ENCODE measurements at places on chromosomes 4 and X.

- DNase-seq: no peak
Observed at GRCh38 chr4:125677665-125678307, 363.0 kb downstream of the FAT4 start.

DNA sequence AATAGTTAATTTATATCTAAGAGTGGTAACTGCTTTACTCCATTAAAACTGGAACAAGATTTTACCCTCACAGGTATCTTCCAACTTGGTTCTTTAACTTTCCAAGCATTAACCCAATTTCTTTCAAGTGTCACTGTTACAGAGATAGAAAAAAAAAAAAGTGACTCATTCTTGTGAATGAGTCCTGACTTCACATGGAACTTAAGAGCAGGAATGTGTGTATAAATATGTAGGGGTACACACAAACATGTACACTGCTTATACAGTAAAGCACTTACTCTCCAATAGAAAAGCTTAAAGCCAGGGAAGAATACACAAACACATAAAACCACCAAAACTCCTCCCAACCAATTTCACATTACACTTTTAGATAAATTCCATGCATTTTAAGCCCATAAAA lies 38.8 kb downstream of the TAPT1 start:
- no peak for DNase-seq

- DNase-seq: no peak
Observed at GRCh38 chr4:2565533-2565932, 29.1 kb downstream of the FAM193A start.

DNA sequence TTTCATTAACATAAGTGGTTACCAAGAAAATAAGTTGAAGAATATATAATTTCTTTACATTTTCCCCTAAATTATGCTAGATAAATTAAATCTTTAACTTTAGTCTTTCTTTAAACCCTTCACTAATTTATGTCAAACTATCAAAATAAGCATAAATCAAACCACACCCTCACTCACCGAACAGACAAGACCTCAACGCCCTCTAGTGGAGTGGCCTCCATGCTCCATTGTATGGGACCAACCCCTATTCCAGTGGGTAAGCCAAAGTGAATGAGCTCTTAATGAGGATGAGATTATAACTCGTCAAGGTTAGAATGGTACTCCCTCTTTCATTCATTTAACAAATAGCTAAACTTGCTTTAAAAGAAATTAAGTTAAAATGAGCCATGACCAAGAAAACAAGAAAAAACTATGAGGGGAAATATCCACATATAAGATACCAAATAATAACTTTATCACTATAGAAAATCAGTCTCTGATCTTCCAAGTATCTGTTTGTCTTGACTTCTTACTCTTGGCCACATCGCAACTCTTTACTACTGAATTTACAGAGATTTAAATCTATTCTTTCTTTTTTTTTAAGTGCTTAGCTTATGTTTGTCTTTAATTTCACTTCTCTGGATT lies 15.6 kb upstream of the BBS12 start:
- DNase-seq: peak; percentile 43

GRCh38 chrX:39639871-39640270 lies 457.9 kb downstream of the BCOR start:
- DNase-seq: no peak

- DNase-seq: no peak
Observed at GRCh38 chr4:182242787-182243186, 415 bp upstream of the TENM3 start.

DNA sequence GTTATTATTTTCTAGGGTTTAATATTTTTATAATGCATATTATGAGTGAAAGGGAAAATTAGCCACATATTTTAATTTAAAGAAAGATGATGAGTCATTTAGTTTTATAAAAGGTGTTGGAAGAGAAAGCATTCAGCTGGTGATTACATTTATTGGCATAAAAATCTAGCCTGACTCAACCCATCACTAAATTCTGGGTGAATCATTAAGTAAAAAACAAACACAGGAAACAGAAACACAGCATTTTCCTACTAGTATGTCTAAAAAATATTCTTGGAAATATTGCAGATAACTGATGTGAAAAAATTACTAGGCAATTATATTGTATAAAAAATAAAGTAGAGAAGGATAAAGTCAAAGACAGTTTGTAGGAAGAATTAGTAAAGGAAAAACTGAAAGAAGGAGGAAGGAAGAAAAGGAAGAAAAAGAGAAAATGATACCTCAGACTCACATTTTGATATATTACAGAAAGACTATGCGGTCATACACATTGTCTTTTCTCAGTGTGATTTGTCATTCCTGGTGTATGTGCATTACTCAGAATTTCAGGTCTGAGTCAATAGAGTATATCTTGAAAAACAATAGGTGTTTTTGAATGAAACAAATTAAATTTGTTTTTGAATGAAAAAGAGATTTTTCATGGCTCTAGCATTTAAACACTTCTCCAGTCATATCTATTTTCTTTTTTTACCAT lies 48.0 kb upstream of the SPOCK3 start:
- no peak for DNase-seq

DNA sequence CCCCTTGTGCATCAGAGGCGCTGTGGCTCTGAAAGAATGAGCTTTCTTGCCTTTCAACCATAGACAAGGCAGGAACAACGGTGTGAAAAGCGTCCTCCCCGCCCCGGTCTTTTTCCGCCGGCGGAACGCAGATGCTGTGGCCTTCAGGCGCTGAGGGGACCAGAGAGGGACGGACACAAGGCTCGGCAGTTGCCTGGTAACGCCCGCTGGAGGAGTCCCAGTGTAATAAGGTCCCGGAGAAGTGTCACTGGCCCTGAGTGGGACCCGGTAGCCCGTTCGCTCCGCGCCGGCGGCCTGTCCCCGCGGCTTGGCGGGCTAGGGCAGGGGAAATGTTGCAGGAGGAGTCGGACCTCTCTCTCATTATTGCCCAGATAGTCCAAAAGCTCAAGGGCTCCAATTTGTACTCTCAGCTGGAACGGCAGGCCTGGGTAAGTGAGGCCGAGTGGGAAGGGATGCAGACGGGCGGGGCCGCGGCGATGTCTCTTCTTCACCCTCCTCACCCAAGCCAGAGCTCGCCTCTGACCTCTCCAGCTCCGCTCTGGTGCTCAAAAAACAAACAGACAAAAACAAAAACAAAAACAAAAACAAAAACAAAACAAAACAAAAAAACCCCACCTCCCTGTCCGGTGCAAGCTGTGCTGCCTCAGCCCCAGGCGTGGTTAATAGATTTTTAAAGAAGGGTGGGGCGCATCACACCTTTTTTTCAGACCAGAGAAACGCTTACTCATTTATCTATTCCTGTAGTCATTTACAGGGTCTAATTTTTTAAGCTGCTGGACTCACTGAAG lies at the start of gene TBC1D19:
Gene TBC1D19, plus strand, starts transcription at position 220 of the 788 bp plus-strand sequence. Its CDS starts 110 bp downstream, at position 330.
- DNase-seq: peak; percentile 96

DNA sequence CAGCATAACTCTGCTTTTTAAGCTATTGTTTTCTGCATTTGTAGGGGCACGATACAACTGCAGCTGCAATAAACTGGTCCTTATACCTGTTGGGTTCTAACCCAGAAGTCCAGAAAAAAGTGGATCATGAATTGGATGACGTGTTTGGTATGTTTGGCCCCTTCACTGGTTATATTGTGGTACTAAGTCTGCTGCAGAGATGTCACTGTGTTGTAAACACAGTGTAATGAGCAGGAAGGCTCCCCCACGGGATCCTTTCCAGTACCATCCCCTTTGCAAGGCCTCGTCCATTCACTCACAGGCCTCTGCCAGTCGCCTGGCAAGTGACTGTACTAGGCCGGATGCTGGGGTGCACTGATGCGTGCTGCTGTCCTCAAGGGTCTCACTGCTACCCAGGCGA lies 13.8 kb downstream of the CYP4V2 start:
- no peak for DNase-seq

GRCh38 chrX:138127314-138127713 lies 561.4 kb downstream of the ZIC3 start:
- DNase-seq: no peak

DNA sequence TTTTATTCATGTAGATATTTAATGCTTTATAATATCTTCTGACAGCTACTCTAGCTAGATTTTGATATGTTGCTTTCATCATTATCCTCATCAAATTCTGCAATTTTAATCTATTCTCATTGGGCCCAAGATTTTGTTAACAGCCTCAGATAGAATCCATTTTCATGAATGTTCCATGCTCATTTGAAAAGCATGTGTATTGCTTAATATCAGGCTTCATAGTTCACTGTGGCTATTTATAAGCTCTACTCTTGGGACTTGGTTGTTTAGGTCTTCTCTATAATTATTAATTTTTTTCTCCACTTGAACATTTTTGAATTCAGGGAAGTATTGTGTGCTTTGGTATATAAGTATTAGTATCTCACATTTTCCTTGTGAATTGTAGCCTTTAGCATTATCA lies 41.8 kb downstream of the RAB40A start:
- DNase-seq: no peak

- no peak for DNase-seq
Observed at GRCh38 chr4:126414741-126415140, 1100.0 kb downstream of the FAT4 start.

GRCh38 chrX:120244735-120245498 lies 5.7 kb upstream of the ZBTB33 start:
- peak; percentile 80 for DNase-seq

DNA sequence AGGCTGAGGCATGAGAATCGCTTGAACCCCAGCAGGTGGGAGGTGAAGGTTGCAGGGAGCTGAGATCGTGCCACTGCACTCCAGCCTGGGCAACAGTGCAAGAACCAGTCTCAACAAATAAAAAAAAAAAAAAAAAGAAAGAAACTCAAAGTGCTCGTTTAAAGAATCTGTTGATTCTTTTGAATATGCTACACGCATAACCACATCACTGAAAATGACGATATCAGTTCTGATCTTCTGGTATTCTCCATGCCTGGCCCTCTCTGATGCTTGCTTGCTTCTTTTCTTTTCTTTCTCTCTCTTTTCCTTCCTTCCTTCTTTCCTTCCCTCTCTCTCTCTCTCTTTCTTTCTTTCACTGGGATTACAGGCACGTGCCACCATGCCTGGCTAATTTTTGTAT lies 7.3 kb downstream of the AVPR2 start:
- no peak for DNase-seq

DNA sequence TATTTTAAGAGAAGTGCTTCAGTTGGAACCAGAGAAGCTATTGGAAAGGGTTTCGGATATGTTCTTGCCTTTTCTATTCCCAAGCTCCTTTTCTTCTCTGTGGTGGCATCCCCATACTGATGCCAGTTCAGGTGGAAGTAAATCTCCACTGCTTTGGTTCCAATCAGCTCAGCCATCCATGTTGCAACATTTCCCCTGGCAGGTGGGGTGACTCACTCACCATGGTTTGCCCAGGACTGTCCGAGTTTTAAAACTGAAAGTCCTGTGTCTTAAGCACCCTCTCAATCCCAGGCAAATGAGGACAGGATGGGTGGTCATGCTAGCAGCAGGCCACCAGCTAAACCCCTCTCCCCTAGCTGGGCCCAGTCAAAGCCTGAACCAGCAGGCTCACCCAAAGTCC lies 15.1 kb downstream of the RAI2 start:
- DNase-seq: no peak

GRCh38 chr4:78707793-78708192 lies 68.4 kb upstream of the BMP2K start:
- DNase-seq: no peak
